ENCODE measurements at places on chromosomes 4 and X. TPM values are rescaled to one million over a fixed set of nuclear protein-coding genes. Genes with fewer than 3 reads are reported as not detected.

Gene ADH6
- not detected for total RNA-seq

Gene FAT4
- not detected for total RNA-seq

Gene RHOXF2
- not detected for total RNA-seq

Gene LAP3
- total RNA-seq = 114 TPM

Gene VCX3A
- not detected for total RNA-seq

Gene C4orf46
- 18.8 TPM for total RNA-seq

Gene HMGN5
- 1.5 TPM for total RNA-seq

Gene SLC9A7
- total RNA-seq = 43.8 TPM

Gene NPFFR2
- not detected for total RNA-seq

Gene PDZD4
- 0.26 TPM for total RNA-seq

DNA sequence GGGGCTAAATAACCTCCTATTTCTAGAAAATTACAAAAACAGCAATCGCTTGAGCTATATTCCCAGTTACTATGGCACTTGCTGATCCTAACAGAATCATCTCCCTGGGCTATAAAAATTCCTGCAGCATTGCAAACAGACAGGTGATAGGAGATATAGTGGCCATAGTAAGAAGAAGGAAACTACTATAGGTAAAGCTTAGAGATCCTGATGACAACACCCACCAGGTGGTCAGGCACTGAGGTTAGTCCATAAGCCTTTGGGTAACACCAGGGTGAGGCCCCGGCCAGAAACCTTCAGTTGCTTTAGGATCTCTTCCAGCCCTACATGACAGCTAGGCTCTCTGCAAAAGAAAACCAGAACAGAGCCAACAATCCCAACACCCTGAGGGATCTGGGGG lies 197.9 kb upstream of the PPP1R2C start:
- DNase-seq = no peak
- no peaks in the 10 kb centered on the region for H3K36me3 ChIP-seq
- no peak overlapping the region for H3K4me3 ChIP-seq
- no peaks in the 10 kb centered on the region for H3K27me3 ChIP-seq
- H3K27ac ChIP-seq = no peak overlapping the region

- H3K36me3 ChIP-seq = no peaks in the 10 kb centered on the region
- H3K27me3 ChIP-seq = no peaks in the 10 kb centered on the region
- H3K27ac ChIP-seq = no peak overlapping the region
- no peak overlapping the region for H3K4me3 ChIP-seq
- no peak for DNase-seq
- no peaks in the 10 kb centered on the region for H3K4me1 ChIP-seq
These were observed 215.3 kb upstream of the CXorf66 start for GRCh38 chrX:140180585-140180984.

- no peak overlapping the region for H3K4me3 ChIP-seq
- no peaks in the 10 kb centered on the region for H3K4me1 ChIP-seq
- no peak overlapping the region for H3K27ac ChIP-seq
- DNase-seq = no peak
- H3K27me3 ChIP-seq = peaks cover 6% of the 10 kb centered on the region
These were observed 7.9 kb downstream of the C4orf17 start for GRCh38 chr4:99518601-99519295.

GRCh38 chrX:39820938-39821708 lies 276.6 kb downstream of the BCOR start:
- H3K4me3 ChIP-seq = peak overlapping the region; percentile 49
- no peak overlapping the region for H3K27ac ChIP-seq
- DNase-seq = peak; percentile 61
- peaks cover 24% of the 10 kb centered on the region for H3K4me1 ChIP-seq

- H3K27ac ChIP-seq = no peak overlapping the region
- no peaks in the 10 kb centered on the region for H3K27me3 ChIP-seq
- DNase-seq = no peak
- H3K4me1 ChIP-seq = no peaks in the 10 kb centered on the region
- no peaks in the 10 kb centered on the region for H3K36me3 ChIP-seq
- no peak overlapping the region for H3K4me3 ChIP-seq
These were observed 672.1 kb upstream of the SLIT2 start for GRCh38 chr4:19579608-19580007.

DNA sequence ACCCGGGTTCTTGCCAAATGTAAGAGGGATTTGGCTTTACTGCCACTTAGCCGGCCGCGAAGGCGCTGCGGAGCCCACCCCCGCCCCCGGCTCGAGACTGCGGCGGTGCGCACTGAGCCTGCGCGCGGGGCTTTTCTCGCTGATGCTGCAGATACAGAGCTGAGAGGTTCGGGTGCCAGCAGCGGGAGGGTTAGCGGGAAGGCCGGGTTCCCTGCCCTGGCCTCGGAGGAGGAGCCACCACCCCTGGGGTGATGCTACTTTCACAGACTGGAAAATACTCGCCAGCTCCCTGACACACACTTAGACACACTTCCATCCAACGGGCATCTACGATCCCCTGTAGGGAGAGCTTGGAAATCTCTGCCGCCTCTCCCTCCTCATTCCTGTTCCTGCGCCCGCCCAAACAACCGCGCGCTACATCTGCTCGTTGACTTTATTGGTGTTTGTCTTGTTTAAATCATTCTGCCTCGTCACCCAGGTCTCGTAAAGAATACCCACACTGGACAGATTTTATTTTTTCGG lies 2.1 kb upstream of the PCDH7 start:
- peak overlapping the region; percentile 22 for H3K4me3 ChIP-seq
- peak overlapping the region; percentile 7 for H3K27ac ChIP-seq
- DNase-seq = no peak
- peaks cover 8% of the 10 kb centered on the region for H3K36me3 ChIP-seq
- peaks cover 51% of the 10 kb centered on the region for H3K27me3 ChIP-seq
- H3K4me1 ChIP-seq = peaks cover 15% of the 10 kb centered on the region

GRCh38 chr4:7768736-7769135 lies 170.9 kb downstream of the AFAP1 start:
- peaks cover 18% of the 10 kb centered on the region for H3K4me1 ChIP-seq
- no peak overlapping the region for H3K27ac ChIP-seq
- no peaks in the 10 kb centered on the region for H3K27me3 ChIP-seq
- H3K36me3 ChIP-seq = peaks cover 18% of the 10 kb centered on the region

GRCh38 chrX:3806630-3807029 lies 93.2 kb upstream of the PRKX start:
- H3K4me3 ChIP-seq = no peak overlapping the region
- H3K27me3 ChIP-seq = peaks cover 38% of the 10 kb centered on the region
- H3K4me1 ChIP-seq = peaks cover 8% of the 10 kb centered on the region
- DNase-seq = no peak

- DNase-seq = no peak
- H3K4me3 ChIP-seq = no peak overlapping the region
- no peaks in the 10 kb centered on the region for H3K27me3 ChIP-seq
- H3K36me3 ChIP-seq = no peaks in the 10 kb centered on the region
- H3K4me1 ChIP-seq = no peaks in the 10 kb centered on the region
These were observed 144.6 kb upstream of the ARHGEF9 start for GRCh38 chrX:63929608-63930007.

- H3K27ac ChIP-seq = no peak overlapping the region
- DNase-seq = no peak
- H3K4me1 ChIP-seq = peaks cover 14% of the 10 kb centered on the region
- no peak overlapping the region for H3K4me3 ChIP-seq
These were observed 2.0 kb upstream of the TRPC3 start for GRCh38 chr4:121953860-121954259.

- DNase-seq = no peak
- H3K27me3 ChIP-seq = no peaks in the 10 kb centered on the region
- H3K4me3 ChIP-seq = no peak overlapping the region
- no peaks in the 10 kb centered on the region for H3K4me1 ChIP-seq
- no peaks in the 10 kb centered on the region for H3K36me3 ChIP-seq
These were observed 711.8 kb upstream of the FAM241A start for GRCh38 chr4:111433441-111433840.

DNA sequence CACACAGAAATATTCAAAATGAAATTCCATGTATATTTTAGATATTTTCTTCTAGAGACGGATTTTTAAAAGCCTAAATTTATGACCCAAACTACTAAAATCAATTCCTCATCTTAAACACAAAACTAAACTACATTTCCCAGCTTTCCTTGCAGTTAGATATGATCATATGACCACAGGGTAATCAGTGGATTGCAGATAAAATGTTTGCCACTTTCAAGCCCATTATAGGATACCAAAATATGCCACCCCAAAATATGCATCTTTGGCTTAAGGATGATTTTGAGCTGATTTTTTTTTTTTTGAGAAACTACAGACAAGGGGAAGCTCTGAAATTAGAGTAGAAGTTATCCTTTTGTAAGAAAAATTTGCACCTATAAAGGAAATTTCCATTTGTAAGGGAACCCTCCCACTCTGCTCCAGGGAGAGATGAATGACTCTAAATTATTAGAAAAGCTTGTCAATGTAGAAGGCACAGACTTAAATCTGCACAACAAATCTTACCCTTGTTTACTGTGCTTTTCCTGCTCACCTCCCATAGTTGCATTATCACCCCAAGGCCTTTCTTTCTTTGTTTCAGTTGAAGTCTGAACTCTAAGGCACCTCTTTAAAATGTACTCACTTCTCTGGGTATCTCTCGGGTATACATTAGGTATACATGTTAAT lies 503.0 kb downstream of the PDHA2 start:
- H3K4me1 ChIP-seq = no peaks in the 10 kb centered on the region
- H3K27ac ChIP-seq = no peak overlapping the region
- no peaks in the 10 kb centered on the region for H3K27me3 ChIP-seq
- no peaks in the 10 kb centered on the region for H3K36me3 ChIP-seq
- no peak overlapping the region for H3K4me3 ChIP-seq

GRCh38 chrX:110966839-110967238 lies 129.2 kb upstream of the PAK3 start:
- no peak for DNase-seq
- H3K4me1 ChIP-seq = no peaks in the 10 kb centered on the region
- no peaks in the 10 kb centered on the region for H3K27me3 ChIP-seq

DNA sequence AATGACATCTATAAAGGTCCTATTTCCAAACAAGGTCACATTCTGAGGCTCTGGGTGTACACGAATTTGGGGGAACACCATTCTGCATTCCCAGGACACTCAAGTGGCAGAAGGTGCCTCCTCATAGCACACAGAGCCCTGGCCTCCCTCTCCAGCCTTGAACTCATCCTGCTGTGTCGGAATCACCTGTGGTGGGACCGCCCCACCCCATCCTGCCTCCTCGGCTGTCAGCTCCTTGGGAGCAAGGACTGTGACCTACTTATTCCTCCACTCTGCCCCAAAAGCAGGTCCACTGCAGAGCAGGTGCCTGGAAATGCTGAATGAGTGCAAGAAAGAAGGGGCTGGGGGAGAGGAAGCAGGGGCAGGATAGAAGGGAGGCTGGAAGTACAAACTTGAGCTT lies 33.5 kb downstream of the HTRA3 start:
- no peak overlapping the region for H3K4me3 ChIP-seq
- no peaks in the 10 kb centered on the region for H3K4me1 ChIP-seq
- no peaks in the 10 kb centered on the region for H3K36me3 ChIP-seq
- DNase-seq = no peak
- peaks cover 4% of the 10 kb centered on the region for H3K27me3 ChIP-seq

- no peaks in the 10 kb centered on the region for H3K4me1 ChIP-seq
- H3K4me3 ChIP-seq = no peak overlapping the region
These were observed 25.7 kb downstream of the SPANXN2 start for GRCh38 chrX:143694885-143695284.

GRCh38 chr4:139470997-139471665 lies 17.2 kb downstream of the RAB33B start:
- no peak for DNase-seq
- no peak overlapping the region for H3K27ac ChIP-seq
